NCI-H2081 (cell line): ENCODE measurements at places on chromosomes 4 and X.

DNA sequence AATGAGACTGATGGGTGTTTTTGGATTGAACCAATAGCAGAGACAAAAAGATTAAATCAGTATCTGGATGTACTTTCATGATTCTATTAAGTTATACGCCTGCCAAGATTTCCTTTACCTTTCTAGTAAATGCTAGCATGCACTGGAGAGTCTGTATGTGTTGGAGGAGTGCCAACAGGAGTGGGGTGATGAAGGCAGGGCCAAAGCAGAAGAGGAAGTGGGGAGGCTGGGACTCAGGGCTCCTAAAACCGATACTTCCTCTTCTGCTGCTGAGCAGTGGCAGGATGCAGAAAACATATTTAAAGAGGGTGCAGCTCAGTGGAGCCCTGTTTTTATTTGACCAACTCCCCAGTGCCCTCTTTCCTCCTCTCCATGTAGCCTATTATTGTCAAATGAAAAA, 5.6 kb downstream of the CYSLTR1 start:
- DNase-seq: no peak

- no peak for DNase-seq
Observed at GRCh38 chr4:146446555-146446954, 75.2 kb downstream of the SLC10A7 start.

GRCh38 chrX:19832191-19832965, 55.0 kb downstream of the SH3KBP1 start:
- DNase-seq: no peak

DNA sequence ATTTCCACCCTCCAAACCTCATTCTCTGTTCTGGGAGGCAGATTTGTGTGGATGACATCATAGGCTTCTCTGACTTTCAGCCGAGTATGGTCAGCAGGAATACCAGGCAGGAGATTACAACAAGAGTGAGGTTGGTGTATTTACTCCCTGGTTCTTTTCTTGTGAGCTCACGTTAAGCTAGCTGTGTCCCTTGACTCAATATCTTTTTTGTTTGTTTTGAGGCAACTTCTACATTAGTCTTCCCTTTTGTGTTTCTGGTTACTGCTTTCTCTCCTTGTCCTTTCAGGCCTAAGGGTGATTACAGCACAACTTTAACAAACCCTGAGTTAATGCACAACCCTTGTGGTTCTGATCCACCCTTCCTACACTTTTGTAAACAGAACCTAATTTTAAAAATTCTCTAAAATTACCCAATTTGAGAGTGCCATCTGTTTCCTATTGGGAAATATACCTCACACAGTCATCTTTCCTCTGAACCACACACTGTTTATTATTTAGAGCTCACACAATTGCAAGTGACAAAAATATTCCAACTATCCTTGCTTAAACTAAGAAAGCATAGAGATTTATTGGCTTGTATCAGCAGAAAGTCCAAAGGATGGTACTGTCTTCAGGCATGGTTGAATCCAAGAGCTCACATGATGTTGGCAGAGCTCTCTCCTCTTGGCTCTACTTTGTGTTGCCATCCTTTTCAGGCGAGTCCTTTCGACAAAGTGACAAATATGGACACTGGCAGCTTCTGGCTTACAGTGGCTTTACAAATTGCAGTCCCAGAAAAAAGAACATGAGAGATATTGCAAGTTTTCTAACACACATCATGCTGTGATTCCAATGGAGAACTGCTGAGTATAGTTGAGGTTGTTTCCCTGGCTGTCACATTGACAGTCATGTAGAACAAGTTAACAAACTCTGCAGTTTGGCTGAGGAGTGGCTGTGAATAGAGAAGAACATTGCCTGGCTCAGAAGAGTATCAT, 150.5 kb upstream of the DDIT4L start:
- no peak for DNase-seq

DNA sequence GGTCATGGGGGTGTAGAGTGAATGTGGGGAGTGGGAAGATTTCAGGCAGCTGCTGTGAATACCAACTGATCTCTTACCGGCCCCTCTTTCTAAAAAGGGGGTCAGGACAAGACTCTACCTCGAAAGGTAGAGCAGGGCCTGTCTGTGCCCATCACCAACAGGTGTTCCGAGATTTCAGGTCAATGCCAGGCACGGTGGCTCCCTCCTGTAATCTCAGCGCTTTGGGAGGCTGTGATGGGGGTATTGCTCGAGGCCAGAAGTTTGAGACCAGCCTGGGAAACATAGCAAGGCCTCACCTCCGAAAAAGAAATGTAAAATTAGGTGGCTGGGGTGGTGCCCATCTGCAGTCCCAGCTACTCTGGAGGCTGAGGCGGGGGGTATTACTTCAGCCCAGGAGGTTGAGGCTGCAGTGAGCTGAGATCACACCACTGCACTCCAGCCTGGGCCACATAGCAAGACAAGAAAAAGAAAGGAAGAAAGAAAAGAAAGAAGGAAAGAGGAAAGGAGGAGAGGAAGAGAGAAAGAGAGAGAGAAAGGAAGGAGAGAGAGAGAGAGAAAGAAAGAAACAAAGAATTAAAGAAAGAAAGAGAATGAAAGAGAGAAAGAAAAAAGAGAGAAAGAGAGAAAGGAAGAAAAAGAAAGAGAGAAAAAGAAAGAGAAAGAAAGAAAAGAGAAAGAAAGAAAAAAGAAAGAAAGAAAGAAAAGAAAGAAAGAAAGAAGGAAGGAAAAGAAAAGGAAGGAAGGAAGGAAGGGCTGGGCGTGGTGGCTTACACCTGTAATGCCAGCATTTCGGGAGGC, 50.1 kb downstream of the CRLF2 start:
- no peak for DNase-seq

DNA sequence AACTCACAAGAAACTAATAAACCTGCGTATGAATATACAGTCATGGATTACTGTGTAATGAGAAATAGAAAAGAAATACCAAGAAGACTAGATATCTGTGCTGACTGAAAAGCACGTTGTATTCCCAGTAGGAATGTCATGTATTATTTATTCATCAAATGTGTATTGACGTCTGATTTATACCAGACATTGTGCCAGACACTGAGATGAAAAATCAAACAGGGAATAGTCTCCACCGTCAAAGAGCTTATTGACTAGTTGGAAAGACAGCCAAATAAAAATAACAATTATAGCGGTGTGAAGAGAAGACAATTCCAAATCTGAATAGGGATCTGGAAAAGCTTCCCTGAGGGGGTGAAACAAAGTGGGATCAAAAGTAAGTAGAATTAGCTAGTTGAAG, 687.6 kb downstream of the C4orf33 start:
- no peak for DNase-seq

DNA sequence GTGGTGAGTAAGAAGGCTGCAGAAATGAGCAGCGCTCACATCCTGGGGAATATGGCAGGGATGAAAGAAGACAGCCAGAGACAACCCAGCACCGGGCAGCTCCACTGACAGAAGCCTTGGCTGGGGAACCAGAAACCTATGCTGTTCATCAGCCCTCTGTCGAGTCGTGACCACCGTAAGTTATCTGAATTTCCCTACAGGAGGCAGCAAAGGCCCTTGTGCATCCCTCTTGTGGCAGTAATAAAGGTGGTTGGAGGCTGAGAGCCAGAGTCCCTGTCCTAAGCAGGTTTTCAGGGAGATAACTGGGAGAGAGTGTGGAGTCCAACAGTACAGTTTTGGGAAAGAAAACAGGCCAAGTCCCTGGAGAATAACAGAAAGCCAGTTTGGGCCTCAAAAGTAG, 194.0 kb upstream of the BOD1L1 start:
- no peak for DNase-seq

DNA sequence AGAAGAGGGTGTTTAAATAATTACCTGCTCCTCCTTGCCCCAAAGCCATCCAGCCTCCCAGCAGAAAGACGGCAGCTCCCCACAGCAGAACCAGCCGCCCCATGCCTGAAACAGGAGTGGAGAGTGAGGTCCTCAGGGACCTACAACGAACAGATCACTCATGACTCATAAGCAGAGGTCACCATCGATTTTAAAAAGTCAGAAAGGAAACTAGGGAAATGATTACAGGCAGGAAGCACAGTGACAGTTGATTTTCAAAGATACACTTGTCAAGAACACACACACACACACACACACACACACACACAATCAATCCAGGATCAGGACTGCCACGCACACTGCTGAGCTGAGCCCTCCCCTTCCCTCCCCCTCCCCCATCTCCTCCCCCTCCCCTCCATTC, at the start of gene CRLF2:
CRLF2 (minus strand) TSS at position 118 of the 400 bp plus-strand sequence; CDS start at position 103, 15 bp downstream.
- DNase-seq: no peak

- no peak for DNase-seq
Observed at GRCh38 chr4:70706516-70706915, 15.2 kb upstream of the RUFY3 start.

DNA sequence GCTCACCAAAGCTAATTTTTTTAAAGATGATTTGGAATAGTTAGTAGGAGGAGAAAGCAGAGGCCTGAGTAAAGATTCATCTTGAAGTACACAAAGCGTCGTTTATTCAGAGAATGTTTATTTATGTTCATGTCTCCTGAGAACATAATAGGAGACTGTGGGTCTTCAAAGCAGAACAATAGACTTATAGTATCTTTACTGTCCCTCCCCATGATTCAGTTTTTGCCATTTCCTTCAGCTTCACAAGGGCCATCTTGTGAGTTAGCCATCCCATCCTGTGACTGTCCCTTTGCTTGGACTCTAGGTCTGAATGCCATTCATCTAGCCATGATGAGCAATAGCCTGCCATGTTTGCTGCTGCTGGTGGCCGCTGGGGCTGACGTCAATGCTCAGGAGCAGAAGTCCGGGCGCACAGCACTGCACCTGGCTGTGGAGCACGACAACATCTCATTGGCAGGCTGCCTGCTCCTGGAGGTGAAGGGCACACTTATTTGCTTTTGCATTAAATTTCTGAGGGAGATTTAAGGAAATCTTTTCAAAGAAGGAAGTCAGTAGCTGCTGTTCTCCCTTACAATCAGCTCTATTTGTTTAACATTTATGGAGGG, 105.8 kb downstream of the NFKB1 start:
- no peak for DNase-seq

GRCh38 chrX:107014936-107015335, 14.9 kb upstream of the MORC4 start:
- DNase-seq: no peak

- no peak for DNase-seq
Observed at GRCh38 chr4:179028321-179028720, 1586.1 kb upstream of the AGA start.

DNA sequence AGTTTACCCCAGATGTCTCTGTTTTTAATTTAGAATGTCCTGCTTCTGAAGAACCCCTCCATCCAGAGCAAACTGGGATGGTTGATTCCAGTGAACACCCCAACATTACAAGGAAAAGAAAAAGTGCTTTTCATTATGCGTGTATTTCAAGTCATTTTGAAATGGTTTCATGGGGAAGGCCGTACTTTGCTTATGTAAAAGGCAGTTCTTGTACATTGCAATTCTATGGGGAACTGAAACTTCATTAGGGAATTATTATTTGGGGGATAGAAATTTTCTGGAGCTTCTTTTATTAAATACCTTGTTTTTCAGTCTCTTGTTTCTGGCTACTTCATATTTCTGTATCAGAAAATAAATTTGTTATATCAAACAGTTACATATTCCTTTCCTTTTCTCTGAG, 96.9 kb upstream of the ZNF518B start:
- no peak for DNase-seq

DNA sequence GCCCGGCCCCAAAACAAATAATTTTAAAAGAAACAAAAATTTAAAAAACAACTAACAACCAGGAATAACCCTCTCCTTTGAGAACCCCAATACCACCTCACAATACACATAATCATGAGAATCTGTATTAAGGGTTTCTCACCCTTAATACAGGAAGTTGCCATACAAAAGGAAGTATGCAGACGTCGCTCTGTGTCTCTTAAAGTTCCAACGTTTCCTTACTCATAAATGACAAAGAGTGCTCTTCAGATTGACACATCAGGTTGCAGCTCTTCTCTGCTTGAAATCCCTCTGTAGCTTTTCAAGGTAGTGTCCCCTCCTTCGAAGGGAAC, 73.9 kb upstream of the IRF2 start:
- DNase-seq: no peak

- no peak for DNase-seq
Observed at GRCh38 chr4:84849051-84849640, 117.3 kb downstream of the WDFY3 start.

DNA sequence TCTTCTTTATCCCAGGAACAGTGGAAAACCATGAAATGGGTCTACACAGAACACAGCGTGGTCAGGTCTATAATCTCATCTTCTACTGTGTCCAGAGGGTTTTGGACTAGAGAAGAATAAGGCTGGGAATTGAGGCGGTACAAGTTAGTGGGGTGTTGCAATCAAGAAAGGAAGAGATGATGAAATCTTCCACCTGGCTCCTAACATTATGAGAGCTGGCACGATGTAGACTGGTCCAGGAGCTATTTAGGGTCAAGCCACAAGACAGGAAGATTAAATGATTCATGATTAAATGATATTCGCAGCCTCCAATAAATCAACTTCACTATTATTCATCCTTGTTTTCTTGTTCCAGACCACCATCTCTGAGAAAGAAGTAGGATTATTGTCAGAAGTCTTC, 88.0 kb downstream of the ARSF start:
- DNase-seq: no peak

- DNase-seq: no peak
Observed at GRCh38 chrX:16075087-16075486, 48.3 kb upstream of the GRPR start.

GRCh38 chr4:157196046-157196445, 24.5 kb upstream of the GRIA2 start:
- DNase-seq: no peak

DNA sequence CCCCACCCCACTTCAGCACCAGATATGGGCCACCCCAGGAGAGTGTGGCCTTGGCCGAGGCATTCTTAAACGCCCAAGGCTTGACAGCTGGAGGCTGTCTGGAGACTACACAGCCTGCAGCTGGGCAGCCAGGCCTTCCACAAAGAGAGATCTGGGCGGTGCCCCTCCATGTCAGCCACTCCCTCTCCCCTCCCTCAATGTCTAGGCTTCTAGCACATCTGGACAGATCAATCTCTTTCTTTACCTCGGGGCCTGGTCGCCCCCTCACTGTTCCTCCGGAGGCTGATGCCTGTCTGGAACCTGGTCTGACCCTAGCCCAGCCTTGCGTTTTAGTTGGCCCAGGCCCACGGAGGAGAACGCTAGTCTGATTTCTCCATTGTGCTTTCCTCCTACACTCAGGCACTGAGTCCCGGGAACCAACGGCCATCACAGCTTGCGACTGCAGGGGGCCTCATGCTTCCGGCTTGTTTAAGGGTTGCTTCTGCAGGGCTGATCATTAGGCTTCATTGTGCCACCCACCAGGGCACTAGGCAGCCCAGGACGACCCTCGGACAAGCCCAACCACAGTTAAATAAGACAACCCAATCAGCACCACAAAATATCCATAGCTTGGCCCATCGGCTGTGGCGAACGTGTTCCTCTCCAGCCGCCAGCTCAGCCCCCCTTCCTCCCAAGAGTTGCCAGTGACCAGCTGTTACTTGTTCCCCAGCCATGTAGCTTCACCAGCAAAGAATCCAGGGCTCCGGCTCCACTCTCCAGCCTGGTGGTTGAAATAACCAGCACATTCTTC, 200.6 kb downstream of the BCOR start:
- no peak for DNase-seq

DNA sequence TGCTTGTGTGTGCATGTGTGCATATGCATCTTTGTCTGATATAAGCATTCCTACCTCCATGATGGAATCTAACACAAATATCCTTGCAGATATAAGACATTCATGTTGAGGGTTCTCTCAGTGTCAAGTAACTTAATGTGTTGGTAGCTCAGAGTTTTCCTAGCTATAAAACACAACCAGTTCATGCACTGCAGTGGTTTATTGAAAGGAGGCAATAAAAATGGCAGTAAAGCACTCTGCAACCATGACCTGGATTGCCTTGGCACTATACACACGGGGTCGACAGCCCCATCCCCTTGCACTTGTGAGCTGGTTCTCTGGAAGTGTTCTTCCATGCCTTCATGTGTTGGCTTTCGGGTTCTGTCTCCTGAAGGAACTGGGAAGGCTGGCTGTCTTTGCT, 38.9 kb downstream of the GPC4 start:
- DNase-seq: no peak
